CD4-positive, alpha-beta memory T cell (primary cell): ENCODE measurements at places on chromosomes 12 and 14.

DNA sequence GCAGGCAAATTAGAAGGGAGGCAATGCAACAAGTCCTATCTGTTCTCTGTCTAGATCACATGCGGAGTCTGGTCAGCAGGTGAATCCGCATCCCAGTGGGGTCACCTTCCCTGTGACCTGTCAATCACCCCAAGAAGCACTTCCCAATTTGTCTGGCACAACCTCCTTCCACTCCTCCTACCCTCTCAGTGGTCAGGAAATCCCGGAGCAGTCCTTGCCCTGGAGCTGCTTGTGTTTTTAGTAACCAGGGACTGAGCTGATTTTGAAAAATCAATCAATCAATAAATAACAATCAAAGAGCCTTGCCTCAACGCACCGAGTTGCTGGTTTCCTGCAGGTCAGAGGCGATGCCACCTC is 572 bp upstream of the ACSS3 start:
- no peak for DNase-seq

DNA sequence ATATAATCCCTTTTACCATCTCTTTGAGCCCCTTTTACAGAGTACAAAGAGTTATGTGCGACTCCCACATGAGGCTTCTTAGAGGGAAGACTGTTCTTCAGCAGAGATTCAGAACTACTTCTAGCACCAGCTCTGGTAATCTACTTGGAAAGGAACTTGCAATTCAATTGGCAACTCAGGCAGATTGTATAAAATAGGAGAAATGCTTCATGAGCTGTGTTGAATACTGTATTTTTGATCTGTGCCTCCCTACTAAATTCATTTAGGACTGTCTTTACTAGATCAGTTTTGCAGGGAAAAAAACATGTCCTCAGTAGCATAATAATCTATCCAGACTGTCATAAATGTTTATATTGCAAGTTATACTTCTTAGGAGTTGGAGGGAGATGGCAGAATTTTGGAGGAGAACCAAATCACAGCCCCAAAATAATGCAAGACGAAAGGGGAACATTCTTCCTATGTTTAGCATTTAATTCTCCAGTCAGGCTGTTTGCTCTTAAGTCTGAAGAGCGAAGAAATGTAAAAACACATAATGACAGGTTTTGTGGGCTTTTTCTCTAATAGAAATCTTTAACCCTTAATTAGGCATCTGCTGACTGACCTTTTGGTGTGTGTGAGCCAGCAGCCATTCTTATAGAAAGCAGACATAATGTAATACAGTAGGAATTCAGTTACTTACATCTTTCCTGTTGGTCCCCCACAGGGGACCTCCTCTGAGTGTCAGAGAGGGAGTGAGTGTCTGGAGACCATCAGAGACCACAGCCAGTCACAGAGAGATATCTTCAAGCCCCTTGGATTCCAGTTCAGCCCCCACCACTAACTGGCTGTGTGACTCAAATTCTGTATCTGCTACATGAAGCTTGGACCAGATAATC is 3.9 kb downstream of the ANO4 start:
- no peak for DNase-seq

GRCh38 chr14:64729386-64730060 is 25.3 kb downstream of the PLEKHG3 start:
- DNase-seq, result no peak

DNA sequence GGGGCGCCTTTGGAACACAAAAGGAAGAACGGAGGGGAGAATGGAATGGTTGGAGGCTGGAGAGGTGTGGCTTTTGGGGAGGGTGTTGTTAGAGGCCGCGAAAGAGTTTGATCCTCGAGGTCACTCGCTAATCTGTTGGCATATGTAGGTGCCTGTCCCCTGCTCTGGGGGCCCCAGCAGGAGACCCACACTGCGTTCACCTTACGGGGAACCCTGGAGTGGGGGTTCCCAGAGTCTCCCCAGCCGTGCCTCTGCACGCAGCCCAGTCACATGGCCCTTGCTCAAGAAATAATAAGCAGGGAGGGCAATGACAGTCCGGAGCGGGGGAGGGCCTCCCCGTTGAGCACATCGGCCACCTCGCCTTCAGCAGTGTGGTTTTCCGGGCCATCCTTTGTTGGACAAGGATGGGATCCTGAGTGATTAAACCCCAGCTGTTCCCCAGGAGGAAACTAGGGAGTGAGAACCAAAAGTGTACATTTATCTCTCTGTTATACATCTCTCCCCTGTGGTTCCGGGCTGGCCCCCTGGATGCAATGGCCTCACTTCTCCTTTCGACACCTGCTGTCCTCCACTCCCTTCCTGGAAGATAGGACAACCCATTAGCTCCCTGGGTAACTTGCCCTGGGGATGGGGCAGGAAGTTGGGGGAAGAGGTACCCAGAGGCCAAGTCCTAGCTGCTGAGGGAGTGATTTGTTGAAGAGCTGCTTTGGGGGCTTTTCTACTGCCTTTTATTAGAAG is 1.3 kb downstream of the PLEKHG3 start:
- DNase-seq, result peak; percentile 74

GRCh38 chr14:92649934-92650545 is 98.4 kb downstream of the LGMN start:
- DNase-seq, result no peak

- DNase-seq, result no peak
Measured at GRCh38 chr12:91331371-91331770, 148.8 kb upstream of the DCN start.

DNA sequence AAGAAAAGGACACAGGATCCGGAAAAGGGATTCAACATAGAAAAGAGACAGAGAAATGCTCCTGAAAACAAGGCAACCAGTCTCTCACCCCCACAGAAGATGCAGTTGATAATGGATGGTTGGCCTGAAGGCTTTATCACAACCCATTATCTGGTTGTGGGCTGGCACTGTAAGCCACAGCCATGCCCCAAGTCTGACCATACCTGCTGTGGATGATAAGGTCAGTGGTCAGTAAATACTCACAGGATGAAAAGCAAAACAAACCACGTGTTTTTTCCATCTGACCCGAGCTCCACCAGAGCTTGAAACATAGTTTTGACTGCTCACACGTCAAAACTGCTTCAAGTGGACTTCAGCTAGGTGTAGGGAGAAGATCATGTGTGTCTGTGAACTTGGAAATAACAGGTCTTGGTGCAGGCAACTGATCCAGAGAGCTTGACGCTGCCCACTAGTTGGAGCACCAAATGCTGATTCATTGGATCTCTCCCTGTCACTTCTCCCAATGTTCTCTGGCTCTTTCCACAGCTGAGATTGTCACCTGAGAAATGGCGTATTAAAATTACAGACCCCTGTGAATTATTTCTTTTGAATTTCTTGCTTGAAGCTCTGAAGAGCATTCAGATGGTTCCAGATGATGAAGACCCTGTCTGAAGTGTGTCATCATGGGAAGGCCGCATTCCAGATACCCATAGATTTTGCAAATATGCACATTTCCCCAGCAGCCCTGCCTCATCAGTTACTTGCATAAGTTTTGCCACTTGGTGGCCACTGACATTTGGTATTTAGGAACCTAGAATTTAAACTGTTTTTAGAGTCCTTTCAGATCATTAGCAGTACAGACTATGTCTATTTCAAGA is 8.5 kb downstream of the TMEM233 start:
- no peak for DNase-seq

GRCh38 chr14:89489761-89490437 is 72.9 kb upstream of the FOXN3 start:
- no peak for DNase-seq

- no peak for DNase-seq
Measured at GRCh38 chr12:28537474-28537873, 347.2 kb downstream of the CCDC91 start.

DNA sequence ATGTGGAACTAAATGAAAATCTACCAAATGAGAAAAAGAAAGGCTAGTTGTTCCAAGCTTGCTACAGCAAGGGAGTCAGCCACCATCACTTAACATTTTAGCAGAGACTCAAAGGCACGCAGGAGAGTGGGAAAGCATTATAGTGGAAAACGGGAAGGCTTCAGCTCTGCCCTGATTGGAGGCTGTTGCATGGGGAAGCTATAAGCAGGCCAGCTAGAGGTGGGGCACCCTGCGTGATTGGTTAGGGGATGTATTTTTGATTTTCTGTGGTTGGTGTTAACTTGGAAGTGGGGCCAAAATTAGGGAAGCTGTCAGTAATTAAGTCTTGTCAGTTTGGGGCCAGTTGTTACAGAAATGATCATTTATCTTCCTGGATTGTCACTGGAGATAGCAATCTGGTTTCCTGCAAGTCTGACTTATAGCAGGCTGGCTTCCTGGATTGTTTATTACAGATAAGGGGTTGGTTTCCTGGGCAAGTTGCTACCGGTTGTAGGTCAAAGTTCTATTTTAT is 93.9 kb downstream of the FAR2 start:
- DNase-seq, result no peak

- no peak for DNase-seq
Measured at GRCh38 chr12:113059071-113059595, 2.6 kb downstream of the DTX1 start.

- no peak for DNase-seq
Measured at GRCh38 chr12:91441993-91442952, 259.7 kb upstream of the DCN start.

- DNase-seq, result no peak
Measured at GRCh38 chr12:109720152-109720856, 6.7 kb downstream of the FAM222A start.

DNA sequence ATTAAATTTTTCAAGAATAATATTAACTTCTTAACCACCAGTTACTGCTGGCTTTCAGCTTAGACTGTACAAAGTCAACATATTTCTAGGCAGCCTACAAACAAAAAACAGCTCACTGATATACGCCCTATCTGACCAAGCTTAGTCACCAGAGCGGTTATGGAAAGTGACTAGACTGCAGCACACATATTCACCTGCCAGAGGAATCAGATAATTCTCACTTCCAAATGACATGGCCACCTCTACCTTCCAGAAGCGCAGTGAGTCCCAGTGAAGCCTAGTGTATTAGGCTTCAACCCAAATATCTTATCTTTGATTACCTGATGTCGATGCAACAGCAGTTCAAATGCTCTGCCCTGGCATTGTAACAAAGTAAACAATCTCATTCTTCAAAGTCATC is 8.5 kb downstream of the STXBP6 start:
- no peak for DNase-seq

- no peak for DNase-seq
Measured at GRCh38 chr14:67986131-67986841, 166.7 kb downstream of the RAD51B start.

DNA sequence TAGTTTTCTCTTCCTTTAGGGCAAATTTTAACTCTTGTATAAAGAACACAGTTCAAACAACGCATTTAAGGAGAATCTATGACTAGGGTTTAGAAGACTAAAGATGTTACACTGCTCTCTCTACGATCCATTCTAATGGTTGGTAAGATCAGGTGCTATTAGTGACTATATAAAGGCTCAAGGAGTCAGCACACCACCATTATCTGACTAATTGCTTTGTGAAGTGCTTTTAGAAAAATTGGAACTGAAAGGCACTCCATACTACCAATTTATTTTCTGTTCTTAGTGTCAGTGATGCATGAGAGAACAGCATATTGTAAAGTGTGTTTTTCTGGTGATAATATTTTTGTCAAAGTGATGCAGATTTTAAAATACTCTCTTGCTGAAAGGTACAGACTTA is 136.8 kb downstream of the SYT1 start:
- no peak for DNase-seq

DNA sequence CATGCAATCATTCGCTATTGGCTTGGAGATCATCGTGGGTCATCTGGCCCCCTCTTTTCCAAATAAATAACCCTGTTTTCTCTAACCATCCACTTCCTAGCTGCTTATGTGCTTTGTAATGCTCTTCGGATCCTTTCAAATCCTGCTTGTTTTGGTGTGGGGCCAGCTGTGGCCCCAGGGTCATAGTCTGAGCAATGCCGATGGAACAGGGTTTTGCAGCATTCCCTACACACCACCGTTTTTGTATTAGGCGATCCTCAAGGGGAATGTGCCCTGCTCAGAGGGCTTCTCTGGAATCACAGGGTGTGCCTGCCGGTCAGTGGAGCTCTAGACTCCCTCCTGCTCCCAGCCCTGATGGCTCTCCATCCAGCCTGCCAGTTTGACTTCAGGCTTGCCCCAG is 78.1 kb upstream of the NRXN3 start:
- no peak for DNase-seq

- no peak for DNase-seq
Measured at GRCh38 chr14:58749066-58749669, 111.4 kb downstream of the DACT1 start.

DNA sequence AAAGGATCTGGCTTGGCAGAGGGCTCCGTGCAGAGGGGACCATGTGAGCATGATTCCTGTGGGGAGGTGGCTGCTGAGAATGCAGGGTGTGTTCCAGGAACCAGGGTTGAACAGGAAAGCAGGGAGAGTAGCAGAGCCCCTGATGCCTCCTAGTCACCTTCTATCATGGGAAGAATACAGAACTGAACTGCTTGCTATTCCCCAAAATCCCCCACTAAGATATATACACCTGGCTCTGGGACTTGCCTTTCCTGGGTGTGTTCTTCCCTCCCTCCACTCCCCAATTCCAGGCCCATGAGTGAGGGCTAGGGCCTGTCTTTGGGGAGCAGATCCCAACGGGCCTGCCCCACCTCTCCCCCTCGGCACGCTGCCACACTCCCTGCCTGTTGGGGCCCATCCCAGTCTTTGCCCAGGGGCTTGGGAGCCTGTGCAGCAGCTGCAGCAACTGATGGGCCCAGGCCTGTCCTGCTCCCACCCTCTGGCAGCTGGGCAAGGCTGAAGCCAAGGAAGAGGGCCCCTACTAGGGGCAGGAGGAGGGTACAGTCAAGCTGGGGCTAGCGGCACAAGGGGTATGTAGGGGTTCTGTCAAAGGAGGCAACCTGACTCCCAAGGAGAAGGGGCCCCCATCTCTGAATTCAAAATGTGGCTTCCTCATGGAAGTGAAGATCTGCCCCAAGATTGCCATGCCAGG is 3.2 kb downstream of the AJUBA start:
- no peak for DNase-seq

- DNase-seq, result no peak
Measured at GRCh38 chr14:90274019-90274418, 17.7 kb downstream of the PSMC1 start.

- DNase-seq, result no peak
Measured at GRCh38 chr12:75834591-75834990, 197.0 kb downstream of the PHLDA1 start.

- peak; percentile 23 for DNase-seq
Measured at GRCh38 chr12:62044450-62045135, 215.6 kb upstream of the USP15 start.

- DNase-seq, result no peak
Measured at GRCh38 chr12:67702136-67702535, 53.6 kb downstream of the DYRK2 start.

DNA sequence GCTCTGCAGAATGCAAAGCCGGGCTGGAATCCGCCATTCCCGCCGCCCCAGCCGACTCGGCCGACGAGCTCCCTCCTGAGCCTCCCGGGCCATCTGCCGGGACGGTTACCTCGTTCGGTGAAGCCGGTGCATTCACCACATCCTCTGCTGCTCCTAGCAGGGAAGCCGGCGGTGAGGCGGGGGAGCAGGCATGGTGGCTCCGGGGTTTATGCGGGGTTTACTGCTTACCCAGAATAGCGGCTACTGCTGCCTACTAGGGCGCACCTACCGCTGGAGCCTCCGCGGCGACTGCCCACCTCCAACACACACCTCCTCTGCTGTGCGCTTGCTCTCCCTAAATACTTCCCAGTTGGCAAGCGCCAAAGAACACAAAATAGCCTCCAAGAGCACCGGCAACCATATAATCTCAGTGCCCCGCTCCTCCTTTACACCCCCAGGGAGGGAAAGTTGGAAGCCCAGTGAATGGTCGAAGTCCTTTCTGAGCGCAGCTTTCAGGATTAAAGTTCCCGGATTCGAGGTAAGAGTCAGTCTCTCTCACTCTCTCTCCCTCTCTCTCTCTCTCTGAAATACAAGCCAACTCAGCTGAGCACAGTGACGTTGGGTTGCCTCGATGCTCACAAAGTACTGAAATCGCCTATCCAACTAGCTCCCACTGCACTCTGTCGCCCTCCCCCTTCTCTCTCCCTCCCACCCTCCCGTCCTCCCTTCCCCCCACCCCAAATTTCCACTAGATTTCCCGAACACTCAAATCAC is at the start of gene TBX5:
TBX5 (minus strand) TSS at position 626 of the 753 bp plus-strand sequence. CDS start 2,246 bp downstream, outside the sequence.
- no peak for DNase-seq
